ENCODE measurements at places on chromosomes 4 and X. TPM values are rescaled to one million over a fixed set of nuclear protein-coding genes. Genes with fewer than 3 reads are reported as not detected.

- no peak for DNase-seq
These were observed 29.7 kb downstream of the IL21 start for GRCh38 chr4:122591196-122591595.

DNA sequence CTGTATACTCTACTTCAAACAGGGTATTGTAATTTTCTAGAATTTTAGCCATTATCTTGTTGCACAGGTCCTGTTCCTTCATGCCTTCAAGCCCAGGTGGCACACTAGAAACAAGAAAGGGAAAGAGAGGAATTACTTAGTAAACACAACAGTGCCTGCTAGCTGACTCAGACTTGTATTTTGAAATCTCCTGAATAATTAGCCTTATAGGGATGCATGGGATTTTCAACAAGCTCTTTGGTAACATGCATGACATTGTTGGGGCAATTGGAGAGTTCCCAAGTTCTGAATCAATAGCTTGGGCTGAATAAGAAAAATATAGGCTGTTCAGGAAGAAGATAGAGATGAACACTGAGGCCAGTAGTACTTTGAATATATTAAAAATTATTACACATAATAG is 118.8 kb downstream of the FAM13A start:
- no peak for DNase-seq

DNA sequence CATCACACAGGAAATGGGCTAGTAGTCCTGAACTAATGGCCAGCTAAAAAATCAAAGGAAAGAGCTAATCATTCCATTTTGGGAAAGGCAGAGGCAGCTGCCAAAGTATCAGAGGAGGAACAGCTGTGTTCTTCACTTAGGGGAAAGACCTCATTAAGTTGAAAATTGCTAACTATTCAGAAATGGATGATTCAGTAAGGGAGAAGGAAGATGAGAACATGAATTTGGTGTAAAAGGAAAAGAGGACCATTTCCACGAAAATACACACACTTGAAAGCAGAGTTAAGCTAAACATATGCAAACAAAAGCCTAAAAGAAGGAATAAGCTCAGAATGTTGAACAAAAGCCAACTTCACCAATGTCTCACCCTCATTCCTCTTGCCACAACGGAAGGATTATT is 90.4 kb downstream of the PCDH19 start:
- no peak for DNase-seq

DNA sequence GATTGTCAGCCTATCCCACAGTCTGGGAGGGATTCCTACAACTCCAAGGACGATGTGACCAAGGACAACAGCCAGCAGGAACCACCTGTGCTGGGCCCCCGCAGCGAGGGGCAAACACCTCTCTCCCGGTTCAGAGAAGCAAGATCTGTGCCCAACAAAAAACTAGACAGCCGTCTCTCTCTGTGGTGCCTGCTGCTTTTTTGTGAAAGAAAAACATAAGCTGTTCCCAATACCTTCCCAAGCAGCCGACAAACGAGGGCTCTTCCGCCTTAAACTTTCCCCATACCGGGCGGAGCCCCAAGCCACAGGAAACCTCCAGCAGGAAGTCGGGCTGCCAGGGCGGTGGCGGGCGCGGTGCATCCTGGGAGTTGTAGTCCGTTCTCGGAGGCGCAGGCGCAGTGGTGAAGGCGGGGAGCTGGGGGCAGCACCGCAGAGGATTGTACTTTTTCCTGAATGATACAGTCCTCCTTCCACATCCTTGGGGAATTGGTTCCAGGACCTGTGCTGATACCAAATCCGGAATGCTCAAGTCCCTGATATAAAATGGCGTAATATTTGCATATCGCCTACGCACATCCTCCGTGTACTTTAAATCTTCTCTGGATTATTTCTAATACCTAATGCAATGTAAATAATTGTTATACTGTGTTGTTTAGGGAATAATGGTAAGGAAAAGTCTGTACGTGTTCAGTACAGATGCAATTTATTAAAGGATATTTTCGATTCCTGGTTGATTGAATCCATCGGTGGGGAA is 63.1 kb upstream of the IRF2 start:
- peak; percentile 87 for DNase-seq

GRCh38 chr4:184355111-184355604 is 119.2 kb downstream of the IRF2 start:
- DNase-seq, result peak; percentile 99

DNA sequence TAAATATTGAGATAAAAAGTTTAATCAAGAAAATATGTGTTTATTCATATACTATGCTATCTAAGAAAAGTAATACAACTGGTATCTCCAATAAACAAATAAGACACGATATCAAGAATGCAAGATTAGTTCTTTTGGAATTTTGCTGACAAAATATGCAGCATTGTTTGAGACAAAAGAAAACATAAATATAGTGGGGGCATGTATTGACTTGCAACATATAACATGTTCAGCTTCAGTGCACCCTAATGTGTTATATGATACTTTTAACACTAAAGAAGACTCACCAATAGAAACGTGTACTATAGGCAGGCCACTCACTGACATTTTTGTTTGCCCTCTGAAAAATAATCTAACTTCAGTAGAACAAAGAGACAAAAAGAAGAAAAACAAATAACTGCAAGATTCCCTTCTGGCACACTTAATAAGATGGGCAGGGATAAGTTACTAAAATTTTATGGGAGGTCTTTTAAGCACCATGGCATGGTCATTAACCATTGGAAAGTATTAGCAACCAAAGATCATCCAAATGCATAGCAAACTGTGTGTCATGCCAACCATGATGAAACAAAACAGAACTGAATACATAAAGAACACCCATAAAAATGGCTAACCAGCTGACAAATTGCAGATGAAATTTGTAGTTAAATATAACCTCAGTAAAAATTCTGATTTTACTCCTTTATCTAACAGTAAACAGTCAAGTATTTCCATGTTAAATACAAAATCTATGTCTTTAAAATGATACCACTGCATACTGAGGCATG is 447.9 kb upstream of the FAM241A start:
- DNase-seq, result no peak

DNA sequence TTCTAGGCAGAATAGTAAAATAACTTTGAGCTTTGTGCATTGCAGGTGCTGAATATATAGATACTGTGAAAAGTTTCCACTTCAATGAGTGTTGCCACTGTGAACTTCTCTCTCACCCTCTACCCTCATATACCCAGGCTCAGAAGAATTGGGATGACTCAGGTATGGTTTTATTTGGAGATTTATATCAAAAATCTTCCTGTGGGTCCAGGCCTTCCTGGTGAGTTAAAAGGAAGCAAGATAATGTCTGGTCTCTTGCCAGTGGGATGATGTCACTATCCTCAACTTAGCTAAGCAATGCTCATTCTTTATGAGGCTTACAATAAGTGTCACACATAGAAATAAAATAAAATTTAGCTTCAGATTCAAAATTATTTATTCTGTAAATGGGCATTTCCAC is 153.3 kb upstream of the TENT5D start:
- no peak for DNase-seq

GRCh38 chrX:13008189-13008533 is 33.3 kb downstream of the TMSB4X start:
- DNase-seq, result no peak

GRCh38 chrX:76802708-76803107 is 375.2 kb downstream of the MAGEE1 start:
- DNase-seq, result peak; percentile 3

- no peak for DNase-seq
These were observed 269.8 kb downstream of the COL25A1 start for GRCh38 chr4:109032671-109033070.

DNA sequence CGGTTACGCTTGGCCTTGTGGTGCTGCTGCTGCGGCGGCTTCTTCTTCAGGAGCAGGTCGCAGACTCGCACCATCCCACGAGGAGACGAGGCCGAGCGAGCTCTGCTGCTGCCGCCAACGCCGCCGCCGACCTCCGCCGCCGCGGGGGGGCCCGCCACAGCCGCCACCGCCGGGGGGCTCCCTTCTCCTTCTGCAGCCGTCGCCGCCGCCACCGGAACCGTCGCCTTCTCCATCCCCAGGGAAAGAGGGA is 237 bp downstream of the ANKRD17 start:
- DNase-seq, result peak; percentile 1

DNAAF6 gene
- not detected for total RNA-seq

TRIM61 gene
- not detected for total RNA-seq

ASB5 gene
- total RNA-seq, result not detected

LDB2 gene
- total RNA-seq, result 360 TPM

TMPRSS11B gene
- total RNA-seq, result not detected

VMA21 gene
- total RNA-seq, result 49.8 TPM

LEF1 gene
- total RNA-seq, result not detected
